ENCODE measurements at places on chromosomes 11 and 22.

- no peak for DNase-seq
Observed at GRCh38 chr11:87466223-87466622, 428.5 kb downstream of the TMEM135 start.

DNA sequence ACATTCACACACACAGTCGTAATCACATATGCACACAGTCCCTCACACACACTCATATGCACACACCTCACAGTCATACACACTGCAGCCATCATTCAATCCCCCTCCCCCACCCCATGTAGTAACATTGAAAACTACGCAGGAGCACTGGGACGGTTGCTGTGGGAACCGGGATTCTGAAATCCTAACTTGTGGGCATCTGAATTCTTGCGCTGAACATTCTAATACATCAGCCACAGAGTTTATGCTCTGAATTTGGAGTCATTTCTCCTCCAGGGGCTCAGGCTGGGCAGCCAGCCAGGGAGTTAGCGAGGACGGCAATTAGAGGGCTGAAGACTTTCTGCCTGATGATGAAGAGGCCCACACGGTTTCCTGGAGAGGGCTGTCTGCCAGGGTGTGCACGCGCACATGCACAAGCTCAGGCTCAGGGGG, 32.7 kb downstream of the CD6 start:
- DNase-seq: peak; percentile 79

GRCh38 chr11:59480359-59480758, 7.2 kb downstream of the OR4D10 start:
- no peak for DNase-seq

- no peak for DNase-seq
Observed at GRCh38 chr11:132258875-132259274, 888.5 kb downstream of the NTM start.

- DNase-seq: no peak
Observed at GRCh38 chr11:43547430-43547831, 133.1 kb upstream of the HSD17B12 start.

GRCh38 chr22:48739348-48740085, 1088.2 kb downstream of the BRD1 start:
- DNase-seq: peak; percentile 62

Data from posterior vena cava (tissue), 2 donors.